ENCODE measurements at places on chromosomes 12 and 14.

DNA sequence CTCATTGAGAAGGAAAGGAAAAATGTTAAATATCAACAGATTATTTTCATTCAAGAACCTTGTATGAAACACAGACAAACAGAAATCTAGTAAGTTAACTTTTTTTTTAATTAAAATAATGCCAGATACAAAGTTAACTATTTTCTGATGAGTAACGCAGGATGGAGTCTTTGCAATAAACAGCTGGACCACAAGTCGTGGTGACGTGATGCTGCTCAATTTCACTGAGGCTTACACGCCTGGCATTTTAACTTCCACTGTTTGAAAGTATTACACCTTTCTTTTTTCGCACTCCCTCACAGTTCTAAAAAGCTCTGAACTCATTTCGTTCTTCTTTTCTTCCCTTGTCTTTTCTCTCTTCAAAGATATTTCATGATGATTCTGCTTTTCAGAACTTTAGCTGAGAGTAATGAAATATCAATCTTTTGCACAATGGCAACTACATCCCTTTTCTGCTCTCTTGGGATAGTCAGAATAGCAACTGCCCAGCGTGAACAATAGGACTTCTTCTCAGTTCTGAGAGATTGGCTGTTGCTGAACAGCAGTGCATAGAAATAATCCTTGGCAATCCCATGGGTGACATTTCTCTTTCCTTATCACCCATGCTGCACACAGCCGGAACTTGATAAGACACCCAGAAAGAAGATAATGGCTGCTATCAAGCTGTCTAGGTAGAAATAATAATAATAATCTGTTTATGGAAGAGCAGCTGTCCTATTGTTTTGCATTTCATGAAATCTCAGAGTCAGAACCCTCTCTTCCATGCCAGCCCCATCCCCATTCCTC lies 160.5 kb downstream of the BTG1 start:
- DNase-seq, result peak; percentile 46

GRCh38 chr12:65902500-65902899 lies 78.2 kb downstream of the HMGA2 start:
- no peak for DNase-seq

- DNase-seq, result no peak
These were observed 21.7 kb downstream of the BORCS5 start for GRCh38 chr12:12378616-12379015.

- no peak for DNase-seq
These were observed 11.7 kb upstream of the RIPK3 start for GRCh38 chr14:24351517-24351916.

DNA sequence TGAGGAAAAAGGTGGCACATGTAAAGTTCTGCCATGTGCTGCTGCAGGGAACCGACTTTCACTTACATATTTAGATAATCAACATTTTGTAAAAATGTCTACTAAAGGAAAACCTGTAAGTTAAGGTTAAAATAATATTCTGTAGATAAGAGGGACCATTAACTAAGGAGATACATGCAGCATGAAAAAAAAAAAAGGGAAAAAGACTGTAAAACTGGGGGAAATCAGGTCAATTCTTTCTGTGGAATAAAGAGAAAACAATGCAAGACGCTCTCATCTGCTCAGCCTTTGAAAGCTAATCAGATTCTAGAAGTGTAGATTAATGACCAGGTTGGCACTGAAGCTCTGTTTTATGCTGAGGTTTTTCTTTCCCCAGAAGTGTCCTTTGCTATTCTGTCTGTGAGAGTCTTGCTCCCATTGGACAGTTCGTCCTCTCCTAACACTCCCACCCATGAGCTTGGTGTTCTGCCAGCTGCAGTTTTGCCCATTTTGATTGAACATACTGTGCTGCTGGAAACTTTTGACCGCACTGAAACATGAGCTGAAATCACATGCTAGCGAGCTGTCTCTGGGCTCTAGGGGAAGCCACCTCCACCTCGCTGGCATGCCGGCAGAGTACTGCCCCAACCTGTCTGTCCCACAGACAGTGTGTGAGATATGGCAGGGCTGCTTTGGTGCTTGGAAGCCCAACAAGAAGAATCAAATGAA lies 39.7 kb downstream of the PPTC7 start:
- DNase-seq, result no peak

GRCh38 chr14:99468081-99468480 lies 12.6 kb downstream of the SETD3 start:
- DNase-seq, result no peak

DNA sequence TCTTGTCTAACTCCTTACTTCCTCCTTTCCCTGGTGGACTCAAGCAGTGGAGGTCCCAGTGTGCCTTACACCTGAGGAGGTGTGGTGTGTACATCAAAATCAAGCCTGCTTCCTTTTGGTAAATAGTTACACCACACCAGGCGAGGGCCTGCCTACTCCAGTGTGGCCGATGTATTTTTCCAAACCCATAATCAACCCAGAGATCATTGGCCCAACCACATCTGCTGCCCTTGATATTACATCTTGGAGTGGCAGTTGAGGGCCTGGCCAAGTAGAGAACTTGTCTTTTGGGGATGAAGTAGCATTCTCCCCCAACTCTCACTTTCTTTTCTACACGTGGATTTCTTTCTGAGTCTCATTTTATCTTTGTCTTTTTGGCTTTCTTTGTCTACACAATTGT lies 187.4 kb downstream of the EFCAB11 start:
- no peak for DNase-seq

DNA sequence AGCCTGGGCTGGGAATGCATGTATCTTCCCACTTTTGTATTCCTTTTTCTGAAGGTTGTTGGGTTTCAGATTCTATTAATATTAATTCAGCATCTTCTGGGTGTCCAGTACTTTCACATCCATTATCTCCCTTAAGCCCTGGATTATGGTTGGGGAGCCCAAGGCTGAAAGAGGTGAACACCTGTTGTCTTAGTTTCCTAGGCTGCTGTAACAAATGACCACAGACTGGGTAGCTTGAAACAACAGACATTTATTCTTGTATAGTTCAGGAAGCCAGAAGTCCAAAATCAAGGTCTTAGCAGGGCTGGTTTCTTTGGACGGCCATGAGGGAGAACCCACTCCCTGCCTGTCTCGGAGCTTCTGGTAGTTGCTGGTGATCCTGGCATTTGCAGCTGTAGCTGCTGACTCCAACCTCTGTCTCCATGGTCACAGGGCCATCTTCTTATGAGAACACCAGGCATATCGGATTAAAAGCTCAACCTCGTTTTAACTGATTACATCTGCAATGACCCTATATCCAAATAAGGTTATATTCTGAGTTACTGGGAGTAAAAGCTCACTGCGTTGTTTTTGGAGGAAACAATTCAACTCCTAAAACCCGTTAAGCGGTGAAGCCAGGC lies 68.2 kb upstream of the CLMN start:
- no peak for DNase-seq

- DNase-seq, result no peak
These were observed 458.3 kb downstream of the ETNK1 start for GRCh38 chr12:23083267-23083666.

- no peak for DNase-seq
These were observed 30.6 kb downstream of the ITPK1 start for GRCh38 chr14:93084866-93085857.

DNA sequence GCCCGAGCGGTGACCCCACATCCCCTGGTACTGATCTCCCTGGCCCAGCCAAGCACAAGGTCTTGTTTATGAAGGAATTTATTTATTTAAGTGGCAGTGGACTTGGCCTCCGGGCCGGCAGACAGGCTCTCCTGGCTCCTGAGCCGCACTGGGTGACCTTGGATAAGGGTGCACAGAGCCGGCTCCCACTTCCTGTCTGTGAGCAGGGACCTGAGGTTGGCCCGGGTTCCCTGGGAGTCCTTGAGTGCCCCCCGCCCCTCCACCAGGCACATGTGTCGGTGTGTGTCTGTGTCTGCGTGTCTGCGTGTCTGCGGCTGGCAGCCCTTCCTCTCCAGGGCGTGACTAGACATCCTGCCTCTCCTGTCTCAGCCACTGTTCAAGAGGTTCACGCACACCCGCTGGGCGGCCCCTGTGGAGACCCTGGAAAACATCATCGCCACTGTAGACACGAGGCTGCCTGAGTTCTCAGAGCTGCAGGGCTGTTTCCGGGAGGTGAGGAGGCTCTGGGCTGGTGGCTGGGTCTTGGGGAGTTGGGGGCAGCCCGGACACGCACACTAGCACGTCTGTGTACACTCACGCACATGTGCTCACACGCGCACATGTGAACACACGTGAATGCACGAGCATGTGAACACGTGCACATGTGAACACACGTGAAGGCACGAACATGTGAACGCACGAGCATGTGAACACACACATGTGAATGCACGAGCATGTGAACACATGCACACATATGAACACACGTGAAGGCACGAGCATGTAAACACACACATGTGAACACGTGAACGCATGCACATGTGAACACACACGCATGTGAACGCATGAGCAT lies 9.3 kb downstream of the TNFAIP2 start:
- DNase-seq, result no peak

DNA sequence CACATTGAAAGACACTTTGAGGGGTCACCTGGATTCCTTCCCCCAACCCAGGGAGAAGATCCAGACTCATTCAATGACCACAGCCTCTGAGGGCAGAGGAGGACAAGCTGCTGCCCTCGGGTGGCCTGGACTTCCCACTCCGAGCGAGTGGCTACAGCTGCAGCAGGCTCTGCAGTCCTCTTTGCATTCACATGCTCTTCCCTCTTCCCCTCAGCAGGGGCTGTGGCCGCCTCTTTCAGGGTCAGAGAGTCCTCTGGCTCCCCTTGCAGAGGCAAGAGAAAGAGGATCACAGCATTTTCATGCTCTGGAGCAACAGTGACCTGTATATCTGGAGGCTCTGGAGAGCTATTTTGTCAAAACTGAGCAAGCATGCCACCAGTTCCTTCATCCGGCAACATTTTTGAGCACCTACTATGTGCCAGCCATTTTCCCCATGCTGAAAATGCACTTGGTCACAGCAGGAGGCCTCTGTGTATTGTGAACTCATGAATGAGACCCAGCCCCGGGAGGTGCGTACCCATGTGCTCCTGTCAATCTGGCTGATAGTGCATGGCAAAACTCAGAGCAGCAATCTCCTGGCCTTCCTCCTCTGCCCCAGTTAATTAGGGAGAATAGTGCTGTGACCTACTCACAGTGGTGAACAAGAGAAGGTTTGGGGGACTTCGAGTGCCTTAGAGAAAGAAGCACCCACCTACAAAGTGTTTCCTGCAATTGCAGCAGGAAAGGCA lies 42.9 kb upstream of the KCNA5 start:
- DNase-seq, result no peak

GRCh38 chr12:2244013-2244861 lies 191.4 kb downstream of the CACNA1C start:
- DNase-seq, result no peak

DNA sequence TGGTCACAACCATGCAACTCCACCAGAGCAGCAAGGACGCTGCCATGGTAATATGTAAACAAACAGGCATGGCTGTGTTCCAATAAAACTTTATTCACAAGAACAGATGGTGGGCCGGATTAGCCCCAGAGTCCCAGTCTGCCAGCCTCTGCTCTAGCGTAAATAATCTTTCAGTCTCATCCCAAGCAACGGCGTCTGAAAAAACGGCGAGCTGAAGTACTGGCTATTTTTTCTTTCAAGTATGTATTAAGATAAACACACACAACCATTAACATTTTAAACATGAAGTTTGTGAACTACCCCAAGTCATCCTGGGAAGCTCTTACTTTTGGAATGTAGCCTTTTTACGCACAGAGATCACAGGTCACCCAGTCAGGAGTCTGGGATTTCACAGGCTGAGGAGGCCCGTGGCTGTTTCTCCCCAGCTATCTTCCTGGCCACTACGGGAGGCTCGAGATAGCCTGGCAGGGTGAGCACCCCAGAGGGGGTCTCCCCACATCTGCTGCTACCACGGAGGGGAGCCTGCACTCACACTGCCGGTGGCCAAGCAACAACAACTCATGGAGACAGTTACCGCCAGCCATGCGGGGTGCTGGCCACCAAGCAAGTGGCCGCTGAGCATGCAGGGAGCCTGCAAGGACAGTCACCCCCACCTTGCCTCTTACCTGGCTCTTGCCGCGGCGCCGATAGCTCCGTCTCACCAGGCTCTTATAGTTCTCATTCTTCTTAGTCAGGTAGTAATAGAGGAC lies 124.6 kb downstream of the RFLNA start:
- DNase-seq, result no peak

DNA sequence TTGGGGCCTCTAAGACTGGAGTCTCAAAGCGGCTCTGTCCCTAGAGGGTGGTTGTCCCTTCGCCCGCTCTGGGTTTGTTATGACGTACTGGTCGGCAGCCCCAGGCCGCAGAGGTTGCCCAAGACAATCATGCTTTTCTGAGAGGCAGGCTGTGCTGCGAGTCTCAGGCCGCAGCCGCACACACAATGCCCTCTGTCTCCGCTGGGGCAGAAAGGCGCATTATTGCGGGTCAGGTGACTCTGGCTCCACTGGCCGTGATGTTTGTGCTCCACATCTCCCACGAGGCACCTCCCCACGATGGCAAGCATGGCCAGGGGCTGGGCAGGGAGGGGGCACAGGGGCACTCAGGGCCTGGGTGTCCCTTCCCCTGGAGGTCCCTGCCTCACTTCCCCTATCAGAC lies 21.0 kb upstream of the PLEKHG3 start:
- peak; percentile 68 for DNase-seq

DNA sequence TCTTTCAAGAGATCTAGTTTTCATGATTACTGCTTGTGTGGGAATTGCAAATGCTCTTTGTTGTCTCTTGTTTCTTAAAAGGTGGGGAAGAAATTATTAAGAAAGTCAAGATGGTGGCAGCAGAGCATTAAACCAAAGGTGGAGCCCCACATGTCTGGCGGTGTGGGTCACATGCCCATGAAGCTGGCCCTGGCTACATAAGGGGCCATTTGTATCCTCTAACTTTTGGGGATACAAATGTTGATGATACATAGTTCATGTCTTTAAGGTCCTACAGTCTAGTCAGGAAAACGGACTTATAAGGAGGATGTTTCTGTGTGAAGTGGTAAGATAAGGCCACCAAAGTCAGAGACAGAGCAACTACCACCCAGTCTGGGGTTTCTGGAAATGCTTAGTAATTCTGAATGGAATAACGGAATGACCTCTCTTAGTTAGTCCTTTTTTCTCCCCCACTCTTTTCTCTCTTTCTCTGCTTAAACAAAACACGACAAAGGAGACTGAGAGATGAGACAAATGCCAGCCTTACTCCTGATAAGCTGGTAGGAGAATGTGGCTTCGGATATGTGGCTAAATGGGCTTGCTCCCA lies 39.9 kb upstream of the PTHLH start:
- no peak for DNase-seq

DNA sequence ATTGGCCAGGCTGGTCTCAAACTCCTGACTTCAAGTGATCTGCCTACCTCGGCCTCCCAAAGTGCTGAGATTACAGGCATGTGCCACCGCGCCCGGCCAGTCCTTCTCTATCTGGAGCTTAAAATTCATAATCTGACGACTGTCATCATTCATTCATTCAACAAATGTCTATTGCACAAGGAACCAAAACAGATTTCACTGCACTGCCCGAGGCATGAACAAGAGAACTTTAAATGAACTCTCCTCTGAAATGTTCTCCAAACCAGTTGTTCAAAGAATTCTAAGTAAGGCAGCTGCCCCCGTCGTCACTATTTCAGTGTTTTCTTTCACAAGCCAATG lies 44.8 kb upstream of the METAP2 start:
- DNase-seq, result no peak

GRCh38 chr12:117208206-117208605 lies 17.9 kb upstream of the FBXO21 start:
- DNase-seq, result no peak
